ENCODE measurements at places on chromosomes 5 and 9.

GRCh38 chr9:136618580-136619547 is 43.9 kb upstream of the EGFL7 start:
- peak; percentile 76 for DNase-seq

- DNase-seq: no peak
These were observed 10.7 kb downstream of the CAMK2A start for GRCh38 chr5:150278916-150279315.

- peak; percentile 45 for DNase-seq
These were observed 6.8 kb downstream of the ABCA1 start for GRCh38 chr9:104921067-104921741.

DNA sequence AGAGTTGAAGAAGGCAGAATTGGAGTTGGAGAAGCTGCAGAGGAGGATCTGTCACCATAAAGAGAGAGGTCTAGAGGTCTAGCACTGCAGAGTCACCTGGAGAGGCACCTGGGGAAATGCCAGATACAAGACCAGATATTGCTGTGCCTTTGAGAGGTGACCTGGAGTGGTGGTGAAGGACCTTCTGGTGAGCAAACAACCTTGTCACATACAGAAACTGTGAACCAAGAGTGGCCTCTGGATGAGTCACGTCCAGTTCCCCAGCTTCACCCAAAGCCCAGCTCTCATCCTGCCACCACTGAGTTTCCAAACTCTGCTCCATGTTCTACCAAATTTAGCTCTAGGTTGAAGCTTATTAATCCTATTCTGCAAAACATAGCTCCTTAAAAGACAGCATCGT is 131.1 kb upstream of the FBXL7 start:
- no peak for DNase-seq
